ENCODE measurements at places on chromosomes 16 and 17.

- DNase-seq = no peak
These were observed 6.7 kb upstream of the GAST start for GRCh38 chr17:41705271-41705991.

DNA sequence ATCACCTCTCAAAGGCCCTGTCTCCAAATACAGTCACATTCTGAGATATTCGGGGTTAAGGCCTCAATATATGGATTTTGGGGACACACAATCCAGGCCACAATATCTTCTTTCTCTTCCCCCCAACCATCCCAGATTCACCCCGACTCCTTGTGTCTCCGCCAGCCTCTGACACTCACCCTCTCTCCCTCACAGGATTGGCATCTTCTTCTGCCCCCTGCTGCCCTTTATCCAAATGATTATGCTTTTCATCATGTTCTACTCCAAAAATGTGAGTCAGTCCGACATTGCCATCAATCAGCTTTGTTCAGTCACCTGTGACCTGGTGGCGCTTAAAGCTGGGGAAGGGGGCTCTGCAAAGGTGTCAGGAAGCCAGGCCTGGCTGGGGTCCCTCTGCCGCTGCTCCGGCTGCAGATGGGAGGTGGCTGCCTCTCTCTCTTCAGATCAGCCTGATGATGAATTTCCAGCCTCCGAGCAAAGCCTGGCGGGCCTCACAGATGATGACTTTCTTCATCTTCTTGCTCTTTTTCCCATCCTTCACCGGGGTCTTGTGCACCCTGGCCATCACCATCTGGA, 35.1 kb downstream of the GDE1 start:
- no peak for DNase-seq

GRCh38 chr16:35562471-35562870, 2103.1 kb downstream of the TP53TG3F start:
- no peak for DNase-seq

- no peak for DNase-seq
These were observed 33.2 kb downstream of the ZFHX3 start for GRCh38 chr16:73014768-73015167.

DNA sequence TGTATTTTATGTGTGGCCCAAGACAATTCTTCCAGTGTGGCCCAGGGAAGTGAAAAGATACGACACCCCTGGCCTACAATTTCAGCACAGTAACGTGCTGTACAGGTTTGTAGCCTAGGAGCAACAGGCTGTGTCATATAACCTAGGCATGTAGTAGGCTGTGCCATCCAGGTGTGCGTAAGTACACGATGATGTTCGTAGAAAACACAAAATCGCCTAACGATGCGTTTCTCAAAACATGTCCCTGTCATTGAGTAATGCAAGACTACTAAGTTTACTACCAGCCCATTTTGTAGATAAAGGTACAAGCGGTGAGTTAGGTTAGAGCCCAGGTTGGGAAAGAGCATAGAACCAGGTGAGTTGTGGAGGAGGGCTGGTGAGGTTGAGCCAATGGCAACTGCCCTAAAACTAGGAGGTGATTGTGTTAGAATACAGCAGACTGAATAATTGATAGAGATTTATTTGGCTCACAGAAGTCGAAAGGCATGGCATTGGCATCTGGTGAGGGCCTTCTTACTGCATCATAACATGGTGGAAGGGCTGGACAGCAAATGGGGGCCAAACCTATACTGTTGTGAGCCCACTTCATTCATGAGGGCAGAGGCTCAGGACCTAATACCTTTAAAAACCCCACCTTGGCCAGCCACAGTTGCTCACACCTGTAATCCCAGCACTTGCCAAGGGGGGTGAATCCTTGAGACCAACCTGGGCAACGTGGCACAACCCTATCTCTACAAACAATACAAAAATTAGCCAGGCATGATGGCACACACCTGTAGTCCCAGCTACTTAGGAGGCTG, 4.2 kb downstream of the EIF1 start:
- no peak for DNase-seq

GRCh38 chr17:57677858-57678257, 67.2 kb downstream of the CCDC182 start:
- DNase-seq = no peak

- DNase-seq = no peak
These were observed 4.6 kb upstream of the ZFHX3 start for GRCh38 chr16:73052576-73052975.

GRCh38 chr16:19923396-19923795, 38.7 kb upstream of the GPRC5B start:
- no peak for DNase-seq

- DNase-seq = no peak
These were observed 490.5 kb upstream of the ERCC4 start for GRCh38 chr16:13429416-13429815.

GRCh38 chr17:3004925-3005324, 58.5 kb downstream of the OR1D5 start:
- no peak for DNase-seq

- DNase-seq = no peak
These were observed 41.7 kb upstream of the JPH3 start for GRCh38 chr16:87560428-87561199.

- no peak for DNase-seq
These were observed 5.1 kb upstream of the HEXIM1 start for GRCh38 chr17:45143094-45143670.

DNA sequence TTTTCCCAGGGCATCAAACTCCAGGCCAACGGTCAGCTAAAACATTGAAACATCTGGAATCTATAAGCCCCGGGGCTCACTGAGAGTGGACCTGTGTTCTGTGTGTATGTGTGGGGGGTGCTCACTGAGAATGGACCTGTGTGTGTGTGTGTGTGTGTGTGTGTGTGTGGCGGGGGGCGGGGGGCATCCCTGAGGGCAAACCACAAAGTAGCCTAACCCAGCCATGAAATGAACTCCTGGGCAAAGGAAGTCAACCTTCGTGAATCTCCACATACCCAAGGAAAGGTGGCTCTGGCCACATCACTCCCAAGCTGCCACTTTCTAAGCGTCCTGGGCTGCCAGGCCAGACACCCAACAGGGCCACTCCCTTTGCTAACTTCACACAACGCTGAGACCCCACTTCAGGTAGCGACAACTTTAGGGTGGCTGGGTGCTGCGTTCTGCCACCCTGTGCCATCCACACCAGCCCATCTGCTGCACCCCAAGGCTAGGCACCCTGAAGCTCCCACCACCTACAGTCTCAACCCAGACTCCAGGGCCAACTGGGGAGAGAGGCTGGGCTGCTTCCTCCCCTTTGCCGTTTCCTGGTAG, 1.6 kb downstream of the MAFG start:
- no peak for DNase-seq

DNA sequence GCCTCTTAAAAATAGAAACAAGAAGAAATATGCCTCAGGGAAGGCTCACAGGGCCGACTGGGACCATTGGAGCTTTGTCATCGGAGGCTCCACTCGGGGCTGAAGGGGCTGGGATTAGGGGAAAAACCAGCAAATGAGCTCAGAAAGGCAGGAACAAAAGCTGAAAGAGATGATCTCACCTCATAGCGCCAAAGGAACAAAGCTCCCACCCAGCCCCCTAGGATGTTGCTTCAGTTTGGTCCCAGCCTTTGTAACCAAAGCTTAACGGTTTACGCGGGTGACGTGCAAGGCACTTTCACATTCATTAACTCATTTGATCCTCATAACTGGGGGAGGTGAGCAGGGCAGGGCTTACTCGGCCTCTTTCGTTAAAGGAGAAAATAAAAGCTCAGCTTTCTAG, 168.5 kb upstream of the DYNLRB2 start:
- no peak for DNase-seq

DNA sequence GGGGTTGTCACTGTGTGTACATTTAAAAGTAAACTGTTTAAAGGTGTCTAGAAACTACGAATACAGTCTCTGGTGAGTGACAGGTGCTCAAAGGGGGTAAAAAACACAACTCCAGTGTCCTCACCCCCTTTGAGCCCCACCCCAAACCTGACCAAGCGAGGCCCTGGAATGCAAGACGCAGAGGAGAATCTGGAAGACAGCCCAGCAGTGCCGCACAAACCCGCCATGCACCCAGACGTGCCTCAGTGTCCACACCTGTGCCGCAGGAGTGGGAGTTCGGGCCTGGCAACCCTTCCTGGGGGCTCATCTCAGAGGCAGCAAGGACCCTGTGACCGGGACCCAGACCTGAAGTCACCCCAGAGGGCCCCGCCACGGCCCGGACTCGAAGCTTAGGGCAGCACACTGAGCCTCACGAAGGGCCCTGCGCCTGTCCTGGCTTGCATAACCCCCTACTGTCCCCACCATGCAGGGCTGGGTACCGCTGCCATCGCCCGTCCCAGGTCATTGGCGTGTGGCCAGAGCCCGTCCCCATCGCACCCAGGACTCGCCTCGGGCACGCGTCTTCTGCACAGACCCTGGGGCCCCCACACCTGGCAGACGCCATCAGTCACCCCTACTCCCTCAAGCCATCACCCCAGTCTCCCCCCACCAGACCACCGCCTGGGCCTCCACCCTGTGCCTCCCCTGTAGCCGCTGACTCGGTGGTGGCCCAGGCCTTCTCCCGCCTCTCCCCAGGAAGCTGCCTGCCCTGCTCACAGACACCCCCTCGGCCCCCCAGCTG, 33.0 kb upstream of the ZC3H18 start:
- no peak for DNase-seq

- DNase-seq = no peak
These were observed 130.5 kb downstream of the NPIPB5 start for GRCh38 chr16:22641131-22641628.

DNA sequence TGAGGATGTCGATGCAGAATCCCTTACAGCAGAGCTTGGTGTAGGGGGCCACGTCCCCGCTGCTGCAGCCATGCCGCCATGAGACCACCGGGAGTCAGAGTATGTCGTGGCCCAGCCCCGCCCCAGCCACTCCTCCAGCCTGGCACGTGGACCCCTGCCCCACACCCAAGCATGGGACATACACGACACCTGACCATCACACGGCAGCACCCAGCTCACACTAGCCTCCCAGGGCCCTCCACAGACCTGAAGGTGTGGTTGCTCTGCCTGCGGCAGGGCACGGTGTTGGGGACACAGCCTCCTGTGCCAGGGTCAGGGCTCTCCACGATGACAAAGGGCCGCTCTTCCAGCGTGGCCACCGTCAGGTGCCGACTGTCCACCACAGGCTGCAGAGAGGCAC, 9.4 kb downstream of the GRIN2C start:
- DNase-seq = no peak

GRCh38 chr16:79415983-79416640, 184.4 kb downstream of the MAF start:
- no peak for DNase-seq

GRCh38 chr16:57842601-57843000, 40.3 kb upstream of the KIFC3 start:
- DNase-seq = no peak

GRCh38 chr16:88722784-88723506, 16.6 kb downstream of the CTU2 start:
- DNase-seq = no peak

DNA sequence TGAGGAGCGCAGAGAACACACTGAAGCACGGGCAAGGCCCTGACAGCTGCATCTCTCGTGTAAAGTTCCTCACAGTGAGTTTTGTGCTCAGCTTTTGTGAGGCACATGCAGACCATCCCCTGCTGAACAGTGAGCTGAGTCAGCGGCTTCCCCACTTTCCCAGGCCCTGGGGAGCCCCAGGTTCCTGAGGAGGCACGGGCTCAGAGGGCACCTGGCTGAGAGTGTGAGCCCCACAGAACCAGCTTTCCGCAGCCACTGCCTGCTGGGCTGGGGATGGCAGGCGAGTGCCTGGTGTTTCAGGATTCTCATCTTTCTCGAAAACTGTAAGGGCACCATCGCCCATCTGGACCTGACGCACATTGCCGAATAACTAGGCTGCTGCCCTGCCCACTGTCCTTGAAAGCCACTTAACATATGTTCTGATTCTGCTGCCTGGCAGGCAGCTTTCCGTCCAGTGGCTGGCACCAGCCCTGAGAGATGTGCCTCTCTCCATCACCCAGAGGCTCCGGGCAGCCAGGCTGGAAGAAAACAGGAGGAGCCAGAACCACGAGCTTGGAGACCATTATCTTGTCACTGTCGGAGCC, 266.7 kb upstream of the FOXF1 start:
- no peak for DNase-seq

DNA sequence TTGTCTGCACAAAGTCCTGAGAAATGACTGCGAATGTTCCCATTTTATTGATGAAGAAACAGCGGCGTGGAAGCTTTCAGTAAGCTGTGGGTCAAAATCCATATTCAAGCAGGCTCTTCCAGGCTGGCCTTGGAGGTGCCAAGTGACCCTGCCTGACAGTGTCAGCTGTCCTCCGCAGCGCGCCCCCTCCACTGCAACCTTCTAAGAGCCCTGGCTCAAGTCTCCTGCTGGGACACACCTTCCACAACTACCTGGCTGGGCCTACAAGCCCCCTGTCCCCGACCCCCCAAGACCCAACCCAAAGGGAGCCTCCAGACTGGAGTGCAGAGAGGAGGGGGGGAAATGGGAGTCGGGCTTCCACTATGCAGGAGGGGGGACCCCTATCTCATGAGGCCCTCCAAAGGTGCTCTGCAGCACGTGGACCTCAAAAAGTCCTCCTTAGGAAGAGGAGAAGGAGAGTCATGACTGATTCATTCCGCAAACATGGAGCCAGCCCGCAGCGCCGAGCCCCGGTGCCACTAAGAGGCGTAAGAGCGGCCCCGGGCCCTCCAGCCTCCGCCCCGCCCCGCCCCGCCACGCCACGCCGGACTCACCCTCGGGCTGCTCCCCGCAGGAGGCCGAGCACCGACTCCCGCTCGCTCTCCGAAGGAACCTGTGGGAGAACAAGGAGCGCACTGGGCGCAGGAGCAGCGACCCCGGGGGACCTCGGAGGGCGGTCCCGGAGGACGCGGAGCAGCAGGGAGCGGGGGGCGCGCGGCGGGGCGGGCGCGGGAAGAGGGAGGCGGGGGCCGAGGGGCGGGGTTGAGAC, 574 bp downstream of the MPP3 start:
- no peak for DNase-seq

GRCh38 chr17:45389354-45389753, 43.3 kb downstream of the ARHGAP27 start:
- no peak for DNase-seq

DNA sequence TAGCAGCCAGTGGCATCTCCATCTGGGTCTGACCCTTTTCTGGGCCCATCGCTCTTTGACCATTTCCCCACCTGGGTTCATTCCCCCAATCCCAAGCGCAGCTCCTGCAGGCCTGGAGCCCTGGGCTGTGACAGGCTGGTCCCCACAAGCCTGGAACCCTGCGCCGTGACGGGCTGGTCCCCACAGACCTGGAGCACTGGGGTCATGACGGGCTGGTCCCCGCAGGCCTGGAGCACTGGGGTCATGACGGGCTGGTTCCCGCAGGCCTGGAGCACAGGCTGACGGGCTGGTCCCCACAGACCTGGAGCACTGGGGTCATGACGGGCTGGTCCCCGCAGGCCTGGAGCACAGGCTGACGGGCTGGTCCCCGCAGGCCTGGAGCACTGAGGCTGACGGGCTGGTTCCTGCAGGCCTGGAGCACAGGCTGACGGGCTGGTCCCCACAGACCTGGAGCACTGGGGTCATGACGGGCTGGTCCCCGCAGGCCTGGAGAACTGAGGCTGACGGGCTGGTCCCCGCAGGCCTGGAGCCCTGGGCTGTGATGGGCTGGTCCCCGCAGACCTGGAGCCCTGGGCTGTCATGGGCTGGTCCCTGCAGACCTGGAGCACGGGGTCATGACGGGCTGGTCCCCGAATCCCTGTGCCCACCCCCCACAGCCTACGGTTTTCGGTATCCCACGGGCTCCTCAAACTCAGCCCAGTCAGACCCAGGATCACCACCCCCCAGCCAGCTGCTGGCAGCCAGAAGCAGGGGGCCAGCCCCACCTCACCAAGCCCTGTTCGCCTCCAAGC, 16.6 kb downstream of the TMC6 start:
- DNase-seq = no peak

Measured in thoracic aorta (tissue), 2 donors.